ENCODE measurements at places on chromosomes 5 and 9.
A peak's percentile ranks its signal among the peaks of the same experiment; 100 is the strongest.

DNA sequence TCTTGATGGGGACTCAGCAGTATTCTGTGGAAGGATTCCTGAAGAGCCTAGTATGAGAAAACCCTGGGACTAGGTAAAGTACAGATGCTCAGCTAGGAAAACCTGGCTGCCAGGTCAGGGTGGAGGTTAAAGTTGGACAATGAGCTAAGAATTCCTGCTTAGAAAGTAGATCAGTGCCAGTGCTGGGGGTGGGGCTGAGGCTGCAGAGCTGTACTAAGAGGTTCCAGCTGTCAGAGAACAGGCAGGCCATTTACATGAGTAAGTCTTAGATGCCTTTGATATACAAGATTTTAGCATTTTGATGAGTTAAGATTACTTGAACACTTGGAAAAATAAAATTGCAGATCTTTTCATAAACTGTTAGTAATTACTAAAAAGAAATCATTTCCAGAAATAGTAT is 332.3 kb upstream of the NUDT12 start:
- DNase-seq: no peak

GRCh38 chr9:126127591-126127990 is 199.0 kb upstream of the MVB12B start:
- no peak for DNase-seq

- peak; percentile 13 for DNase-seq
Measured at GRCh38 chr9:88387036-88387551, 1.1 kb upstream of the SPIN1 start.

DNA sequence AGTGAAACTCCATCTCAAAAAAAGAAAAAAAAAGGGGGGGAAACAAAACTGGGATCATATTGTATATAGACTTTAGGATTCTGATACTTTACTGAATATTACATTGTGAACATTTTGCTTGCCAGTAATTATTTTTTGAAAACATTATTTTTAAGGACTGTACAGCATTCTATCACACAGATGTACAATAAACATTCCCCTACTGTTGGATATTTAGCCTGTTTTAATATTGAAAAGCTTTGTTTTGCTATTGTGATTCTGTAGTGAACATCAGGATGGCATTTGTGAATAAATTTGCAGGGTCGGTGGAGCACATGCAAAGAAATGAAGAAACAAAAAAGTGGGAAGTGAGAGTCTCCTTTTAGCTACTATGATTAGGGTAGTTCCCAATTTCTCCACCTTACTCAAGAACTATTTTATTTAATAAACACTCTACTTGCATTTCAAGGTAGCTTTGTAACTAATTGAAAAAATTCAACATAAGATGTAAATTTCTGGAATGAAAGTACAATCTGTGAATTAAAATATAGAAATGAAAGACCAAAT is 18.7 kb downstream of the RASGRF2 start:
- no peak for DNase-seq

GRCh38 chr5:146068206-146068605 is 37.2 kb downstream of the PLAC8L1 start:
- DNase-seq: no peak

GRCh38 chr5:36836831-36837230 is 39.7 kb upstream of the NIPBL start:
- DNase-seq: no peak

DNA sequence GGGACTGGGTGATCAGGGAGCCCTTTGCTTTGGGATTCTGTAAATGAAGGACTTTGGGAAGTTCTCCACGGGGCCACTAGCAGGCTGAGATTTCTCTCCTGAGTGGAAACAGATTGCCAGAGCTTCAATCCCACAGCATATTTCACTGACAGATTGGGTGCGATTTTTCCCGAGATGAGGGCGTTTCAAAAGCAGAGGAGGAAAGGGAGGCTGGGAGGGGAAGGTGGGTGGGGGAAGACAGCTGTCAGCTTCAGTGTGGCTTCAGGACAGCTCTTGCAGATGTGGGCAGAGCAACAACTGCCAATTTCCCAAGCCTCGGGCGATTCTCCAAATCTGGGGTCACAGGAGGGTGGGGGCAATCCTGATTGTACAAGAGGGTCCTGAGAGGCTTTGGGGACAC is 258.5 kb upstream of the ADRA1B start:
- no peak for DNase-seq

- no peak for DNase-seq
Measured at GRCh38 chr9:88697764-88698432, 162.9 kb downstream of the NXNL2 start.

DNA sequence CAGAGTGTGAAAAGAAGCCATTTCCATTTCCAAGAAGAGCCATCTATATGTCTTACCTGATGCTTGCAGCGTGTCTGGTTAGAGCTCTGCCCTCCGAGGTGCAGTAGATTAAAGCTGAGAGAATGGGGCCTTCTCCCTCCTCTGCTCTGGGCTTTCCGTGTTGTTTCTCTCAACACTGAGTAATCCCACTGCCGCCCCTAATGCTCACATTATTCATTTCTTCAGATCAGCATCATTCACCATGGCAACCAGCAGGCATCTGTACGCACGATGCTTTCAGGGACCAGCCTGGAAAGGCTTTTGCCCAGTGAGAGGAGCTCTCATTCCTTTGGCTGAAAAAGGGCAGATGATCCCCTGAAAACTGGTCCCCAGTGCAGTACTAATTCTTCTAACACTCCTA is 79.6 kb downstream of the CYFIP2 start:
- no peak for DNase-seq

Measured in LoVo (cell line).